Stomach (tissue), 19 donors: ENCODE measurements at places on chromosomes 7 and 10. TPM values are rescaled to one million over a fixed set of nuclear protein-coding genes. Genes with fewer than 3 reads are reported as not detected.

AOAH gene
- polyA plus RNA-seq, result 2.4 TPM

ETV1 gene
- 2.3 TPM for polyA plus RNA-seq

NAPEPLD gene
- polyA plus RNA-seq, result 5.5 TPM

ATP6V0A4 gene
- polyA plus RNA-seq, result not detected

TMEM213 gene
- polyA plus RNA-seq, result 0.08 TPM

FZD8 gene
- polyA plus RNA-seq, result 2.4 TPM

TMEM176A gene
- polyA plus RNA-seq, result 21.4 TPM

TRIM56 gene
- polyA plus RNA-seq, result 9.8 TPM

CPN1 gene
- not detected for polyA plus RNA-seq

ABCC2 gene
- 0.93 TPM for polyA plus RNA-seq

ASB4 gene
- polyA plus RNA-seq, result 1.7 TPM

SUGCT gene
- 1.4 TPM for polyA plus RNA-seq

ZDHHC6 gene
- 22.2 TPM for polyA plus RNA-seq

PRPS1L1 gene
- polyA plus RNA-seq, result not detected

MKI67 gene
- polyA plus RNA-seq, result 4.5 TPM

AKR1C3 gene
- polyA plus RNA-seq, result 158 TPM

POT1 gene
- polyA plus RNA-seq, result 7.3 TPM

TBX20 gene
- not detected for polyA plus RNA-seq

SFRP4 gene
- polyA plus RNA-seq, result 1.1 TPM

LIPM gene
- polyA plus RNA-seq, result not detected

CEP41 gene
- 5.2 TPM for polyA plus RNA-seq

MYL10 gene
- not detected for polyA plus RNA-seq

MMP21 gene
- not detected for polyA plus RNA-seq

LIPJ gene
- not detected for polyA plus RNA-seq

H2BK1 gene
- polyA plus RNA-seq, result not detected

RNF133 gene
- not detected for polyA plus RNA-seq

CAMK2B gene
- 6.2 TPM for polyA plus RNA-seq

OR2A1 gene
- not detected for polyA plus RNA-seq

SLC35B4 gene
- polyA plus RNA-seq, result 2.0 TPM

ACSL5 gene
- 7.5 TPM for polyA plus RNA-seq

SPDYE17 gene
- not detected for polyA plus RNA-seq

TBATA gene
- polyA plus RNA-seq, result not detected

TMEM176B gene
- polyA plus RNA-seq, result 157 TPM

CRYGN gene
- polyA plus RNA-seq, result not detected

PAPOLB gene
- polyA plus RNA-seq, result not detected
